Amygdala (tissue), 56 donors: ENCODE measurements at places on chromosomes 16 and 17.

GRCh38 chr17:45839442-45839841, 5.2 kb upstream of the SPPL2C start:
- no peak for DNase-seq

DNA sequence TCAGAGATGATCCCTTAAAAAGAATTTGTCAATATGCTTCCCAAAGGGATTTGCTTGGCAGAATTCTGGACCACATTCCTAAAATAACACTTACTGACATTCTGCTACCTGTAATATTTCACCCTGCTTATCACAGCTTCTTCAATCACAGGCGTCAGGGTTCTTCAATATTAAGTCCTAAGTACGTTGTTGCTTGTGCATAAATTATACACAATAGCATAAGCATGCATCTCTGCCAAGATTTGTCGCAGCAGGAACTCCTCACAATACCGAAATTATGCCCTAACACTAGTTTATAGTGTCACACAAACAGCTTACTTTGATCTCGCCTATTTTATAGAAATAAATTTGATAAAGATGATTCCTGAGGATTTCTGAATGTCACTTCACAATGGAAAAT, 48.9 kb downstream of the UBE2G1 start:
- DNase-seq = no peak

- DNase-seq = no peak
Measured at GRCh38 chr17:73759324-73759723, 115.1 kb upstream of the SDK2 start.

DNA sequence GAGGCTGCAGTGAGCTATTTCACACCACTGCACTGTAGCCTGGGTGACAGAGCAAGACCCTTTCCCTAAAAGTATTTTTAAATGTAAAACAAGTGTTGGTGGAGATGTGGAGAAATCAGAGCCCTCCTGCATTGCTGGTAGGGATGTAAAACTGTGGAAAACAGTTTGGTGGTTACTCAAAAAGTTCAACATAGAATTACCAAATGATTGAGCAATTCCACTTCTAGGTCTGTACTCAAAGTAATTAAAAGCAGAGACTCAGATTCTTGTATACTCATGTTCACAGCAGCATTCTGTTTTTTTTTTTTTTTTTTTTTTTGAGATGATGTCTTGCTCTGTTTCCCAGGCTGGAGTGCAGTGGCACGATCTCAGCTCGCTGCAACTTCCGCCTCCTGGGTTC, 141.8 kb downstream of the PITPNC1 start:
- DNase-seq = no peak

DNA sequence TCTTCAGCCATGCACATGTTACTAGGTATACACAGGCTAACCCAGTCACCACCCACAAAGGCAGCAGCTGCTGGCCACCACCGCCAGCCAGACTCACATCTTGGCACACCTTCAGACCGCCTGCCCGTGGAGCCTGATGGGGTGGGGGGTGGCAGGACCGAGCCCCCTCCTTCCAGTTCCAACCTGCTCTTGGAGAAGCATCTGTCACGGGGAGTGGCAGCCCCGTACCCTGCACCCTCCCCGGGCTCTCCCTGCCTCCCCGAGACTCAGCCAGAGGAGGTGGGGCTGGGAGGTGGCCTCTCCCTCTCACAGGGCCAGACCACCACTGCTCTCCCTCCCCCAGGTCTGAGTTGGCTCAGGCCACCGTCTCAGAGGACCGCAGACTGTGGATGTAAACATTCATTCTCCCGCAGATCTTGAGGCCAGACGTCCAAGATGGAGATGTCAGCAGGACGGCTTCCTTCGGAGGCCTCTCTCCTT, 11.3 kb upstream of the RBFOX3 start:
- DNase-seq = no peak

GRCh38 chr17:28622186-28622585, 8.2 kb upstream of the RSKR start:
- DNase-seq = no peak

DNA sequence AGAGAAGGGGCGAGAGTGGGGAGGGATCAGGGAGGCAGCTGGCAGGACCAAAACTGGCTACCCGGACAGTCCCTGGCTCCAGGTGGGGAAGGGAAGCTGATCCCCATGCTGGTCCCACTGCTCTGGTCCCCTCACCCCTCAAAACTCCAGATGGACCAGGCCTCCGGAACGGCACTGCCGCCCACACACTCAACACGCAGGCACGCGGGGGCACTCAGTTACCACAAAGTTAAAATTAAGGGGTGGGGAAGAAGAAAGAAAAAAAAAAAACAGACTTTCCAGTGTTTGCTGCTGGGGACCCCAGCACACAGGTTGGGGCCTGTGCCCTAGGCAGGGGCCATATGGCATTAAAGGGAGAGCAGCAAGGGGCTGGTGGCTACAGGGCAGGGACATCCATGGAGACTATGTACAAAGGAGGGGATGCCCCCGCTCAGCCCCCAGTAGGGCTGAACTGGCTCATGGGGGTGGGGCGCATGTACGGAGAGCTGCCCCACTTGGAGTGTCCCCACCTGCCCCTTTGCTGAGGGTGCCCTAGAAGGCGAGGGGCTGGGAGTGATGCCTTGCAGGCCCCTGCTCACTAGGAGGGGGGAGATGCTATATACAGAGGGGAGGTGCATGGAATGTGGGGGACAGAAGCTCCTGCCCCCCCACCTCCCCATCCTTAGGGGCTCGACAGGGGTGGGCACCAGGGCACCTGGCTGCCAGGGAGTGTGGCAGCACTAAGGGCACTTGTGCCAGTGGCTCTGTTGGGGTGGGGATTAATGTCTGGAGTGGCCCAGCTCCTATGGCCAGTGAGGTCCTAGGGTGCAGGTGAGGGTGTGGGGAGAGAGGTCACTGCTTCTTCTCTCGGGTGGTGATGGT, 5.6 kb downstream of the TP53I13 start:
- DNase-seq = no peak

GRCh38 chr16:55947366-55947765, 72.2 kb upstream of the CES5A start:
- DNase-seq = no peak
